GM23338 (cell line): ENCODE measurements at places on chromosomes 5 and 9. TPM values are rescaled to one million over a fixed set of nuclear protein-coding genes. Genes with fewer than 3 reads are reported as not detected.

GRCh38 chr5:151947931-151948608 is 23.4 kb upstream of the GLRA1 start:
- DNase-seq, result no peak
- H3K4me3 ChIP-seq, result no peak overlapping the region
- no peaks in the 10 kb centered on the region for H3K27me3 ChIP-seq
- H3K4me1 ChIP-seq, result no peaks in the 10 kb centered on the region
- H3K27ac ChIP-seq, result no peak overlapping the region
- H3K36me3 ChIP-seq, result no peaks in the 10 kb centered on the region

GRCh38 chr5:135568246-135568645 is 10.5 kb downstream of the CXCL14 start:
- H3K4me1 ChIP-seq, result peaks cover 21% of the 10 kb centered on the region
- no peak overlapping the region for H3K4me3 ChIP-seq
- no peaks in the 10 kb centered on the region for H3K36me3 ChIP-seq
- no peak for DNase-seq
- H3K27me3 ChIP-seq, result 0 out of 2 replicates have a peak, but pooled peaks cover 8% of the 10 kb centered on the region

Gene DAB2IP
- polyA plus RNA-seq, result 8.9 and 11.4 TPM in 2 replicates

Gene SLC2A8
- 16.3 and 18.9 TPM in 2 replicates for polyA plus RNA-seq

Gene GZMA
- not detected in 2 replicates for polyA plus RNA-seq
